ENCODE measurements at places on chromosomes 7 and 10.

- DNase-seq = no peak
Observed at GRCh38 chr7:27382307-27382706, 139.7 kb downstream of the EVX1 start.

- peak; percentile 0 for DNase-seq
Observed at GRCh38 chr7:122965306-122965705, 30.2 kb downstream of the TAS2R16 start.

DNA sequence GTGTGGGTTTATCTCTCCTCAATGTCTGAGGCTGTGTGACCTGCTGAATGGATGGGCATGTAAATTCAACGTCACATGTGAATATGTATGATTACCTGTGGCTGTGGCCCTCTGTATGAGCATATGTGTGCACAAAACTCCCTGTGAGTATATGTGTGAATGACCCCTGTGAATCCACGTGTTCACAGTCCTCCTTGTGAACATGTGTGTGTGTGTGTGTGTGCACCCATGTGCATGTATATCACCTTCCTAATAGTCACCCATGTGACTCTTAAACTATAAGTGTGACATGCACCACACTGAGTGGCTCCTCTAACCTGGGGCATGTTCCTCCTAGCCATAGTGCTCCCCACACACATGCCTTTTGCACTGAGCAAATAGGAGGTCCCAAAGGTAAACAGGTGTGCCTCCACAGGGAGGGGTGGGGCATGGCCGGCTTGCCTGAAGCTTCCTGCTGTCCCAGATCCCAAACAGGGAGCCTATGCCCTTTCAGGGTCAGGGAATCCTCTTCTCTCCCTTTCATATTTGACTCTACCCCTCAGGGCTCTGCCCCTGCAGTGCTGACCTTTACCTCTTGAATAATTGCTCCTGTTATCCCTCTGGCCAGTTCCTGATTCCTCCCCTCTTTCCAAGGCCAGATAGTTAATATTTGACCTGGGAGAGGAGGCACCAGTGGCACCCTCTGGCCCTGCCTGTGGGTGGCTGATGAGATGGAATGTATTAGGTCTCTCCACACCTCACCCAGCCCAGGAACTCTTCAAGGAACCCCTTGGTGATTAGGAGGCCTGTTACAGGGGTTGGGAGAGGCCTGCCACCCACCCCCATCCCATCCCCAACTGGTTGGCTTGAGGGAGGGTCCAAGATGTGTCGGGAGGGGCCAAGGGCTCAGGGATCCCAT, 1.9 kb downstream of the SEMA4G start:
- DNase-seq = no peak

DNA sequence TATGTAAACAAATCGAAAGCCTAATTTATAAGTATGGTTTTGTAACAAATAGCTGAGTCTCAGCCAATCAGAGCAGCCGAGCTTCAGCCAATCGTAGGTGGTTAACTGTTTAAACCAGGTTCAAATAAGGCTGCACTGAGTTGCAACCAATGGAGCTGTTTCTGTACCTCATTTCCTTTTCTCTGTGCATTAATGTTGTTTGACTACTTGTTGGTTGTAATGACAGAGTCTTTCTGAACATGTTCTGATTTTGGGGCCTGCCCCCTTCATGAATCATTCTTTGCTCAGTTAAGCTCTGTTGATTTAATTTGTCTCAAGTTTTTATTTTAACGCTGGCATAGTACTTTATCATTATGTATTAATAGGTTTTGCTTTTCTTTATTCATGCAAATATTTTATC, 14.6 kb downstream of the OTUD1 start:
- no peak for DNase-seq

GRCh38 chr7:147052818-147053217, 936.2 kb downstream of the CNTNAP2 start:
- no peak for DNase-seq

GRCh38 chr10:133079836-133080682, 7.7 kb upstream of the ADGRA1 start:
- DNase-seq = no peak

DNA sequence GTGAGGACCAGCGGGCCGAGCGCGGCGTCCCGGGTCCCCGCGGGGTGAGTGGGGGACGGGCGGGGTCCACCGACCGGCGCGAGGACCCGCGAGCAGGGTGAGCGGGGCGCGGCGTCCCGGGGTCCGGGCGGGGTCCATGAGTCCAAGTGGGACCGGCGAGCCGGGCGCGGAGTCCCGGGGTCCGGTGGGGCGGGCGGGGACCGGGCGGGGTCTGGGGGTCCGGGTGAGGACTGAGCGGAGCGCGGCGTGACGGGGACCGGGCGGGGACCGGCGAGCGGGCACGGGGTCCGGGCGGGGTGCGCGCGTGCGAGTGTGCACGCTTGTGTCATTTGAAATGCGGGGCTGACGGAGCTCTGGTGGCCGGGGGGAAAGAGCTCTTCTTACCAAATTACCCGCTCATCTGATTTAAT, 765 bp downstream of the CELF2 start:
- no peak for DNase-seq

DNA sequence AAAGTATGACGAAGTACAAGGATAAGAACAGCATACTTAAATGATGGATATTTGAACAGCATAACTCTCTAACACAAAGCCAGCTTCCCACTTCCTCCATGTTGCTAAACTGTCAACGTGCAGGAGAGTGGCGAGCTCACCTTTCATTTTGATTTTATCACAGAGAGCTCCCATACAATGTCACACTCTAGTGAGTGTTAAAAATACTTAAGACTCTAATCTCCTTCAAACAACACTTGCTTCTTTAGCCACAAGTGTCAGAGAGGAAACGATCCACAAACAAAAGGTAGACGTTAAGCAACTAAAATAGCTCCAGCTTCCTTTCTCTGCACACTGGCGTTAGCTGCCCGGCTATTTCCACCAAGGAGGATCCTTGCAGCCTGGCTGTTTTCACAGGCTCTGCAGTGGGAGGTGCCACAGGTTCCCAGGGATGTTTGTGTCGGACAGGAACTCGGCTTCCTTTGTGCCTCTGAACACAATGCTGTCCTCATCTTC, 194.6 kb downstream of the COBL start:
- no peak for DNase-seq

- no peak for DNase-seq
Observed at GRCh38 chr10:19998482-19998881, 182.2 kb downstream of the PLXDC2 start.

DNA sequence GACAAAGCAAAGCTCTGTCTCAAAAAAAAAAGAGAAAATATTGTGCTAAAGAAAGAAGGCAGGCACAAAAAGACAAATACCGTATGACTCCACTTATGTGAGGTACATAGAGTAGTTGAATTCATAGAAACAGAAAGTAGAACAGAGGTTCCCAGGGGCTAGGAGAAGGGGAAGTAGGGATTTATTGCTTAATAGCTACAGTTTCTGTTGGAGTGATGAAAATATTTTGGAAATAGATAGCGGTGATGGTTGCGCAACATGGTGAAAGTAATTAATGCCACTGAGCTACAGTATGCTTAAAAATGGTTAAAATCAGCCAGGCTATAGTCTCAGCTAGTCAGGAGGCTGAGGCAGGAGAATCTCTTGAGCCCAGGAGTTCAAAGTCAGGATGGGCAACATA, 18.5 kb upstream of the NPFFR1 start:
- no peak for DNase-seq

DNA sequence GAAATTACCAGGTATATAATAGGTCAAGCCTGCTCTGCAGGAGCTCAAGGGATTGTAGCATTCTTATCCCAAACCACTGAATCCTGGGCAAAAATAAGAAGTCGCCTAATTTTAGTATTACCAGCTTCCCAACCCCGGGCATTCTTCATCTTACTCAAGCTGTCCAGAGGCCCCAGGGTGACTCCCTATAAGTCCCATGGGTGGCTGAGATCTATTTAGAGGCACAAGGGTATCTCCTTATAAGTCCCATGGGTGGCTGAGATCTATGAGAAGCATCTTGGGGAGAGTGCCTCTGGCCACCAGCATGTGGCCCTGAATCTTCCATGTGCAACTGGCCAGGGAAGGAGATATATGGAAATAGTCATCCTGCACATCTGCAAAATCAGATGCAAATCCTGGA, 38.9 kb downstream of the PRSS2 start:
- DNase-seq = no peak
